ENCODE measurements at places on chromosomes 4 and X.
A peak's percentile ranks its signal among the peaks of the same experiment; 100 is the strongest.

DNA sequence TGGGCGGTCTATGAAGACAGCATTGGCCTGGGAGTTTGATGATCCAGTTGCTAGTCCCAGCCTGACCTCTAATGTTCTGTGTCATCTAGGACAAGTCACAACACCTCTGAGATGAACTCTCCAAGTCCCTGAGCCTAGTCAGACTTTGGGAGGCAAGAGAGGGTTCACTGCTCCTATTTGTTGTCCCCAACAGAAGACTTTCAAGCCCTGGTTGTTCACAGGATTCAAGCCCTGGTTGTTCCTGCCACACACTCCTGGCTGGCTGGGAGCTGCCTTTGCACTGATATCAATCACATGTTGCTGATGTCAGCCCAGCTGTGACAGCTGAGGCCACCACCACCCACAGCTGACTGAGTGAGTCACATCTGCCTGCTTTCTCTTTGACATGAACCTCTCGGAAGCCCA lies 253.2 kb upstream of the RASGEF1B start:
- no peaks in the 10 kb centered on the region for H3K27me3 ChIP-seq
- DNase-seq = peak; percentile 70
- no peaks in the 10 kb centered on the region for H3K36me3 ChIP-seq
- no peak overlapping the region for H3K4me3 ChIP-seq
- peak overlapping the region; percentile 15 for H3K27ac ChIP-seq

DNA sequence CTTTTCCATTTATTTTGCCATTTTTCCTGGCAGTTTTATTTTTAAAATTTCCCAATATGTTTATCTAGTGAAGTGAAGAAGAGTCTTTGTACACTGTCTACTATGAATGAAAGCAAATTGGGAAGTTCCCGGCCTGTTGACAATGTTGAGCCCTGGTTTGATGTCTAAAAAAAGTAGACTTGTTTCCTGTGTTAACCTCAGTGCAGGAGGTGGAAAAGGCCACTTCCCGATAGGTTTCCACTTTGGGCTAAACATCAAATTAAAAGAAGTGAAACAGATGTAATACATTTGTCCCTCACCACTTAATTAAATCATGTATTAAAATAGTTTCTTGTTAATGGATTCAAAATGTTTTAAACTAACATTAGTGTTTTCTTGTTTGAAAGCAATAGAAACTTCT lies 30.0 kb downstream of the BBS12 start:
- H3K36me3 ChIP-seq = no peaks in the 10 kb centered on the region
- peak; percentile 43 for DNase-seq

DNA sequence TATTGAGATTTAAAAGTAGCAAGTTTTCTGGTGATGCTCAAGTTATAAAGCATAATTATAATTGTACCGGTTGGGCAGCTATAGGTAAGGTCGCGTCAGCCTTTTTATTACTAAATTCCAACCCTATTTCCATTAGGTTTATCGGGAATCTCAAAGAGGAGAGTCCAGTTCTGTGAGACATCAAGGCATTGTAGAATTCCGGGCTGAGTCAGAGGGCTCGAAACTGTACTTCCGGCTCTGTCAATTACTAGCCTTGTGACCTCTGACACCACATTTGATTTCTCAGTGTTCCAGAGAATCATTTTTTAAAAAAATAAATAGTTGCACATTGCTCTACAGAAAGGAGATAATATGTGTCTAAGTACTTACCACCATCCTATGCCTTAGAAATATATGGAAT lies 4.3 kb downstream of the IL1RAPL1 start:
- H3K27ac ChIP-seq = no peak overlapping the region
- peak; percentile 28 for DNase-seq
- H3K27me3 ChIP-seq = no peaks in the 10 kb centered on the region
- H3K4me1 ChIP-seq = no peaks in the 10 kb centered on the region
- no peaks in the 10 kb centered on the region for H3K36me3 ChIP-seq

GRCh38 chr4:87835197-87835596 lies 2.4 kb downstream of the MEPE start:
- no peak overlapping the region for H3K4me3 ChIP-seq
- H3K36me3 ChIP-seq = no peaks in the 10 kb centered on the region
- DNase-seq = no peak
- H3K4me1 ChIP-seq = no peaks in the 10 kb centered on the region
- H3K27ac ChIP-seq = no peak overlapping the region

DNA sequence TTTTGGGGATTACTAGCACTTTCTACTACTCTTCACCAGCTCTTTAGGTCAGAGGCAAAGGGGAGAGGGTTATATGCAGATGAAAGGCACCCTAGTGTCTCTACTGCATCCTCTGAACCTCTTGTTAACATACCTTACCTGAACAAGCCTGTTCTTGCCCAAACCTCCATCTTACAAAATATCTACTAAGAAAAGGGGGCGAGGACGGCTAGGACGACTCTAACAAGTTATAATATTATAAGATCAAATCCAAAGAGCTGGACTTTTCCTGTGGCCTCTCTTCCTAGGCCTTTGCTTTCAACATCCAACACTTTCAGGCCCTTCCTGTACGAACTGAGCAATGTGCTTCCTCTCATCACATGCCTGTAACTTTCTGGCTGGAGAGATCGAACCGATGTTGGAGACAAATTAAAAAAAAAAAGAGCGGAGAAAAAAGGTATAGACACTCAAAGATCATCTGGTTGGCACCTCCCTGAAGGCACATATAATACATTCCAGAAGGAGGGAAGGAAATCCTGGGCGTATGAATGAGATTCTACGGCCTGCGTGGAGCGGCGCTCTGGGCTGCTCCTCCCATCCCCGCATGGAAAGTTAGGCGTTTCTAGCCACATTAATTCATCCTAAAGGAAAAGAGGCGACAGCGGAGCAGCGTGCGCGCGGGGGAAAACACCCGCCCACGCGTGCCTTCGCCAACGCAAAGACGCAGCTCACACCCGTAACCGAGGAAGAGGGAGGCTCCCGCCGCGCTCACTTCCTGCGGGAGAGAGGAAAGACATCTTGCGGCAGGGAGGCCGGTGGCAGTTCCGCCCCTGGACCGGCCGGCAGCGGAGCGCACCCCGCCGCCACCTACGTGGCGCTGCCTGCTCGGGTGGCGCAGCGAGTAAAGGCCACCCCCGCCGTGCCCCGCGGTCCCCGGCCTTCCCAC lies 808 bp downstream of the PRDM5 start:
- H3K36me3 ChIP-seq = no peaks in the 10 kb centered on the region
- peak; percentile 89 for DNase-seq
- peak overlapping the region; percentile 87 for H3K27ac ChIP-seq
- H3K27me3 ChIP-seq = no peaks in the 10 kb centered on the region
- peaks cover 9% of the 10 kb centered on the region for H3K4me1 ChIP-seq

GRCh38 chr4:165207016-165207430 lies 338 bp upstream of the KLHL2 start:
- peaks cover 18% of the 10 kb centered on the region for H3K4me1 ChIP-seq
- H3K27ac ChIP-seq = no peak overlapping the region
- no peaks in the 10 kb centered on the region for H3K36me3 ChIP-seq
- no peak for DNase-seq

DNA sequence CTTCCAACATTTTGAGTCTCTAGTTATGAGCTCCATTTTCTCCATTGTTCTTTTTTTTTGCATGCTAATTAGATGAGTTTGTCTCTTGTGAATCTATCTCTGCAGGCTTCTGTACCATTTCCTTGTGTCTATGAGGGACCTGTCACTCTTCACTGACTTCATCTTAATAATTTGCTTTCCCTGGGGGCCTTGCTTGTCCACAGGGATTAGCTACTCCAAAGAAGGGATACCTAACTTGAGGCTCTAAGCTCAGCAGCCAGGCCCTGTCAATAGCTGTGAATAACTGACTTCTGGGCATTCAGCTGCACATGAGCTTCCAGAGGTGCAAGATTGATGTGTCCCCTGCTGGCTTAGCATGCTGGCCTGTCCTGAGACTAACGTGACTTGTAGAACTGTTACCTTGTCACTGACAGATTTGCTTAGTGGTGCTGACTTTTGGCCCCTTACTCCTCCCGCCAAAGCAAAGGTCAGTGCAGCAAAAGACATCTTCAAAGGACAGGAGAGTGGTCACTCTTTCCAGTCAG lies 124.6 kb downstream of the AFF2 start:
- H3K27me3 ChIP-seq = no peaks in the 10 kb centered on the region
- DNase-seq = no peak

DNA sequence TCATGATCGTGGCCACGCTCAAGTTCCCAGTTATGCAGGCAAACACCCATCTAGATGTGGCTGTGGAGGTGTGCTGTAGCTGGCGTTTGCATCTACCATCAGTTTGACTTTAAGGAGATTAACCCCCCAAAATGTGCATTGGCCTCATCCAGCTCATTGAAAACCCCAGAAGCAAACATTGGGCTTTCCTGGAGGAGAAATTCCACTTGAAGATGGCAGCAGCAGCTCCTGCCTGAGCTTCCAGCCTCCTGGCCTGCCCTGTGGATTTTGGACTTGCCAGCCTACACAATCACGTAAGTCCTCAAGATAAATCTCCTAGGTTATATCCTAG lies 30.2 kb upstream of the SLC25A6 start:
- no peaks in the 10 kb centered on the region for H3K4me1 ChIP-seq
- no peak overlapping the region for H3K27ac ChIP-seq
- peaks cover 2% of the 10 kb centered on the region for H3K27me3 ChIP-seq
- peaks cover 39% of the 10 kb centered on the region for H3K36me3 ChIP-seq

GRCh38 chr4:1242506-1243450 lies 6.2 kb downstream of the CTBP1 start:
- no peaks in the 10 kb centered on the region for H3K27me3 ChIP-seq
- H3K27ac ChIP-seq = peak overlapping the region; percentile 13
- H3K4me1 ChIP-seq = peaks cover 54% of the 10 kb centered on the region
- no peak overlapping the region for H3K4me3 ChIP-seq
- peaks cover 42% of the 10 kb centered on the region for H3K36me3 ChIP-seq
